ENCODE measurements at places on chromosomes 4 and X.

DNA sequence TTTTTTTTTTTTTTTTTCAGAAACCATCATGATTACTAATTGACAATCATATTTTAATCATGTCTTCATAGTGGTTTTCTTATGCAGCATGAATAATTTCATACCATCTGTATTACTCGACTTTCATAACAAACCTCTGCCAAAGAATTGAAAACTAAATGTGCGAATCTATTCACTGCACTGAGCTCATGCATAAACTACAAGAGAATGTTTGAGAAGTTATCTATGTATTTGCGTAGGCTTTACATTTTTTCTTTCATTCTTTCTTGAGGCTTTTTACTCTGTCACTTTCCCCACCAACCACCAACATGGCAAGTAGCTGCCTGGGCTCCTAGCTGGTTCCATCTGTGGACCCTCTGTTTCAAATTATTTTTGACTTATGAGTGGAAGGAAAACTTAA is 1761.0 kb downstream of the STIM2 start:
- no peak for DNase-seq

- no peak for DNase-seq
These were observed 27.2 kb downstream of the ANTXR2 start for GRCh38 chr4:80045786-80046185.

GRCh38 chrX:67619253-67619652 is 75.4 kb downstream of the AR start:
- DNase-seq, result no peak

DNA sequence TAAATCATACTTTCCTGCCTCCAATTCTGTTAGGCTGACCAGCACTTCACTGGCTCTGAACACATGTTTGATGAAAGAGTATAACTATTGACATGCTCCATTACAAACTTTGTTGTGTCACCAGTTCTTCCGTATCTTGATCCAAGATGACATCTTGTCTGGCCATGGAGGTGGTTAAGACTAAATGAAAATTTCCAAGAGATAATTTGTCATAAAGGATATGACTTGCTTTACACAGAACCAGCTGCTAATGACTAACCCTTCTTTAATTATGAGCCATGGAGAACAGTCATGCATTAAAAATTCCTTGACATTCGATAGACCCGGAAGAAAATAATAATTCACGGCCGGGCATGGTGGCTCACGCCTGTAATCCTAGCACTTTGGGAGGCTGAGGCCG is 17.7 kb upstream of the N4BP2 start:
- no peak for DNase-seq

- DNase-seq, result peak; percentile 2
These were observed at the start of gene NAT8L for GRCh38 chr4:2059046-2059725. TSS of gene NAT8L (plus strand) at chr4:2059327. CDS start at chr4:2059512, 185 bp downstream.

DNA sequence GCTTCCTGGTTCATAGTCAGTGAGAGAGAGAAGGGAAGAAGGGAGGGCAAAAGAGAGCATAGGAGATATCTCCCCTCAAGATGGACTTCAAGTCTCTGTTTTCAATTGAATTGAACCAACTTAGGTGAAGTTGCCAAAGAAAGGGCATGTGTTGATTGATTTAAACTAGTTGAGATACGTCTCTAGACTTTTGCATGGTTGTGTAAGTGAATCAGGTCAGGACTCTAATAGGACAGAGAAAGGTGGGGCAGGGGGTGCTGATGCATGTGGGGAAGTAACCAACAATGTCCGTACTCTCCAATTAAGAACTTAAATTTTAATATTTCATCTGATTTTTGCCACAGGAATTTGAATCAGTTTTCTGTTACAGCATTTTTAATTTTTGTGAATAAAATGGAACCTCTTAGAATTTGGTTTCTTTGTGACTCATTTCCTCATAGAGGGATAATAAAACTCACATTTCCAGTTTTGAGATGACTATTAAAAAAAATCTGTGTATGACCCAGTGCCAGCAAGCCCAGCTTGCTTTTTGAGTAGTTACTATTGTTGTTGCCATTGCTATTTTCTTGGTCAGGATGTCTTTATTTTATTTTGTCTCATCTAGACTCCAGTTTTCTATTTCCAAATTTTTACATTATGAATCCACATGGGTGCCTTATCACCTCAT is 37.3 kb downstream of the SLIT2 start:
- no peak for DNase-seq

GRCh38 chrX:93354651-93355050 is 318.7 kb downstream of the NAP1L3 start:
- no peak for DNase-seq

GRCh38 chr4:7872264-7872771 is 67.3 kb downstream of the AFAP1 start:
- DNase-seq, result peak; percentile 95

DNA sequence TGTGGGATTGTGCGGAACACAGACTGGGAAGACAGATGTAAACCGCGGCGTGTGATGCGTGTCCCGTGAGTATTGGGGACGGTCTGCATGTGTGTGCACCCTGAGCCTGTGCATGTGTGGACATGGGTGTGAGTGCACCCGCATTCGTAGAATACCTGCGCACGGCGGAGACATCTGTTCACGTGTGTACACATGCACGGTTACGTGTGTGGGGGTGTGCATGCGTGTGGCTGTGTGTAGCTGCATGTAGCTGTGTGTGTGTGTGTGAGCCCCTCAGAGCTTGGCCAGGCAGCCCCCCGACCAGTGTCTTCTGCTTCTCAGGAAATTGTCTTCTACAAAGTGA is 19.6 kb downstream of the ATP5ME start:
- DNase-seq, result no peak

DNA sequence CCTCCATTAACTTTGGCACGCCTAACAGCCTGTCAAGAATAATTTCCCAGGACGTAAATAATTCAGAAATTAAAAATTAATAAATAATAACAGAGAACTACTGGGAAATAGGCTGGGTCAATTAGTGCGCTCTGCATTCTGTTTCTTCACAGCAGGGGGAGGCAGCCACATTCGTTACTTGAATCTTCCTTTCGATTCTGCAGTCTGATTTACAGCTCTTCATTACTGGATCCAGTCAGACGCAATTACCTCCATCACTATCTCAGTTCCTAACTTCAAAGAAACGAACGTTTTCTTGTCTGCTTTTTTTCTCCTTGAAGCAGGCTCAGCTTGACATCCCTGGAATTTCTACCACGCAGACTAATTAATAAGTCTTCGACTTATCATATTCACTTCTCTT is 9.0 kb upstream of the RPL34 start:
- DNase-seq, result no peak

- no peak for DNase-seq
These were observed 35.6 kb downstream of the FRMPD3 start for GRCh38 chrX:107485013-107485412.

DNA sequence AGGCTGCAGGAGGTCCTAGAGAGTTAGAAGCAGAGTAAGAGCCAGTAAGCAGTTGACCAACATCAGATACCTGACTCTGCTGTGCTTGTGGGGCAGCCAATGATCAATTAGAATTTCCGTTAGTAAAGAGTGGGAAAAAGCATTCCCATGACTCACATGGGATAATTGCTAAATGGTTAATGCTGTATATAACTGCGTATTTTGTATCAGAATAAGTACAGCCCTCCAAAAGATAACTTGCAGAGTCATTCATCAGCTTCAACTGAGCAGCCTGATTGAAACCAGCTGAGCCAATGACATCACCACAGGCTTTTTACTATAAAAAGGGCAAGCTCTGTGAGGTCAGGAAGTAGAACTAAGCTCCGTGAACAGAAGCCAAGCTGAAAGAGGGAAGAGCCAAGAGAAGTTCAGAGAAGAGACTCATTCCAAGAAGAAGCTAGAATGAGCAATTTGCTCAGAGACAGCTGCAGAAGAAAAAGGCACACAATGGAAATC is 67.9 kb downstream of the PPP3CA start:
- DNase-seq, result peak; percentile 29

GRCh38 chrX:48467281-48467761 is 2.7 kb downstream of the SLC38A5 start:
- DNase-seq, result no peak

DNA sequence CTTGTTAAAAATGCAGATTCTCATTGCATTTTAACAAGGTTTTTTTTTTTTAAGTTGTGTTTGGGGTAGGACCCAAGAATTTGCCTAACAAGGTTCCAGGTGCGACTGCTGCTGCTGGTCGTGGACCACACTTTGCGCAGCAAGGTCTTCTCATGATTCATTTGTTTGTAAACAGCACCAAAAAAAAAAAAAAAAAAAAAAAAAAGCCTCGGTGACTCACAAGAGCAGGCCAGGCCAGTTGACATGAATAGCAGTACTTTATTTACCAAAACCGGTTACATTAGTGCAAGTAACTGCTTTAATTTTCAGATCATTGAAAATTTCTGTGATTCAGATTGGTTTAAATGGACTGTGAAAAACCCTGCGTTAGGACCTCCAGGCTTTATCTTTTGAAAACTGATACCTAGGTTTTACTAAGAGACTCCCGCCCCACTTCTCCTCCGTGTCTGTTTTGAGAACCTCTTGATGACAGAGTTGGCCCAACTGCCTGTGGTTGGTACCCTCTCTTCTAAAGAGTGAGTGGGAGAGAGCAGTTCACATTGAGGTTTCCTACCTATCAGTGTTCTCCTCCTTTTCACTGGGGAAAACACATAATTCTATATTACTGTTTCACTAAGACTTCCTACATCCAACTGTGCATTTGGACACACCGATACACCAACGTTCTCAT is 86.2 kb downstream of the PHEX start:
- DNase-seq, result no peak

DNA sequence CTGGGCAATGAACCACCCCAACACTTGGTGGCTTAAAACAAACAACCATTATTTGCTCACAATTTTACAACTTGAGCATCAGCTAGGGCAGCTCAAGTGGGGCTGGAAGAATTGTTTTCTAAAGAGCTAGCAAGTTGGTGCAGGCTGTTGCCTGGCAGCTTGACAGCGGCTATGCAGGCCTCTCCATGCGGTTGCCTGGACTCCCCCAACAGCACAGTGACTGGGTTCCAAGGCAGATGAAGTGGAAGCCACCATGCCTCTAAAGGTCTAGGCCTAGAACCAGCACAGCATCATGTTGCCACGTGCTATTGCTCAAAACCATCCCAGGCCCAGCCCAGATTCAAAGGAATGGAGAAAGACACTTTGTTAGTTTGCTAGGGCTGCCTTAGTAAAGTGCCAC is 114.8 kb downstream of the BCOR start:
- peak; percentile 17 for DNase-seq

- DNase-seq, result no peak
These were observed 9.4 kb upstream of the KIAA0232 start for GRCh38 chr4:6773106-6773505.

- no peak for DNase-seq
These were observed 893 bp upstream of the SOD3 start for GRCh38 chr4:24794480-24794879.

- DNase-seq, result no peak
These were observed 492.1 kb upstream of the SMIM31 start for GRCh38 chr4:164261831-164262230.

DNA sequence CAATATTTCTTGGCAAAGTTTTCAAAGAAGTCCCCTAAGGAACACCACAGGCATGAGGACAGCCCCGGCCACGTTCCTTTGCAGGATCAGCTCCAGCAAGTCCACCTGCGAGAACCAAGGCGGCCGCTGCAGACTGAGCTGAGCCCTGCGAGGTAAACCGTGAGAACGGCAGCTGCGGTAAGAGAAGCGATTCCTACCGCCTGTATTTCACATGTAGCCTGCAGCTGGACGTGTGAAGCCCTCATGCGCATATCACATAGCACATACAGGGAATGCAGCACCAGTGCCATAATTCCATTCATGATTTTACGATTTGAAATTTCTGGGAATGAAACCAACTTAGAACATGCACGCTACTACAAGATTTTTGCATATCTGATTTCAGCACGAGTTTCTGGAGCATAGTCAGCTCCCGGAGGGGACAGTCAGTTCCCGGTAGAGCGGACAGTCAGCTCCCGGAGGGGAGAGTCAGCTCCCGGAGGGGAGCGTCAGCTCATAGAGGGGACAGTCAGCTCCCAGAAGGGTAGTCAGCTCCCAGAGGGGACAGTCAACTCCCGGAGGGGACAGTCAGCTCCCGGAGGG is 41.7 kb downstream of the FGFRL1 start:
- DNase-seq, result no peak

DNA sequence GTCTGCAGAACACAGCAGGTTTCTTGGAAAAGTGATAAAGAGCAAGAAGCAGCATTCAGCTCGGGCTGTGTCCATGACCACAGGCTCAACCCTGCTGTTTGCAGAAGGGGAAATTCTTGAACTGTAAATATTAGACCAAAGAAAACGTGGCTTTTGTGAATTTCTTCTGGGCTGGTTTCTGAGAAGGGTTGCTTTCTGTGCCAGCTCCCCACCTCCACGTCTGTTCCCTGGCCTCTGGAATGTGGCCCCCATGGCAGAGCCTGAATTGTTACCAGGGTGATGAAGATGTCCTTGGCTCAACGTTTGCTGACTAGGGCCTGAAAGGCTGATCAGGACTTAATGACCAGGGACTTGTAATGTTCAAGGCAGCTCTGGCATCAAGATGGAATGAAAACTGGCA is 116.0 kb downstream of the CPEB2 start:
- no peak for DNase-seq

- DNase-seq, result peak; percentile 97
These were observed 196.3 kb upstream of the MAB21L2 start for GRCh38 chr4:150385606-150386005.

DNA sequence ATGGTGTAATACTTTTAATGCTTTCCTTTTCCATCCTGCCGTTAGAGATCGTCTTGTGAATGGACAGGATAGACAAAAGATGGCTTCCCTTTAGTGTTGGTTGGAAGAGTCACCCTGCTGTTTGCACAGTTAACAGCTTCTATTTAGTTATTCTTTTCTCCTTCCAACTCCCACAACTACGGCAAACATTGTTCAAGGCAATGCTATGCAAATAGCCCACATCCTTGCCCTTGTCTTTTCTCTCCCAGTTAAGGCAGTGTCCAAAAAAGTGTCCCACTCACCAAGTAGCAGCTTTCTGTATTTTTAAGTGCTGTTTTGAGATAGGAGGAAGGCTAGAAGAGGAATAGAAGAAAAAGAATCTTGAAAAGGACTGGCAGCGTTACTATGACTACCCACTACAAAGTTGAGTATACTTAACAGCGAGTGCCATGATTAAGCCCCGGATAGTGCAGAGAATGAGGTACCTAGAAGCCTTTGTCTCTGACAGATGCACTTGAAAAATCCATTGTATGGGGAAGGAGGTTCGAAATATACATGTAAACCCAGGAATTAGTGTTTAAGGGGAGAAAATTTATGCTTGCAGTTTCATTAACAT is 12.1 kb upstream of the RUFY3 start:
- DNase-seq, result no peak

DNA sequence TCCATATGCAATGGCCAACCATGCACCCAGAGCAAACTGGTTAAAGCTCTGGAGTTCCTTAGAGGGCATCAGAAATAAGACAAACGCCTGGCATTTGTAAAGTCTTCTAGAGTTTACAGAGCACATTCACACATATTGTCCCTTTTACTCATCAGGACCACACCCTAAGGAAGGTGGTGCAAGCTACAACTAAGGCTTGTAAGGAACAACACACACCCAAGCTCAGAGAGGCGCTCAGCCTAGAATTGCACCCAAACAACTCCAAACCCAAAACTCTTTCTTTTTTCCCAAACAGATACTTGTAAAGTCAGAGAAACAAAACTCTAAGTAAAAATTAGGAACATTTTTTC is 46.1 kb downstream of the SMPX start:
- DNase-seq, result no peak

Measured in NCI-H446 treated with DMSO at 0.1 percent for 48 hours (cell line).